ENCODE measurements at places on chromosomes 6 and 20. TPM values are rescaled to one million over a fixed set of nuclear protein-coding genes. Genes with fewer than 3 reads are reported as not detected.

HLA-DQA1 gene
- 0.92 TPM for total RNA-seq

DPPA5 gene
- total RNA-seq, result not detected

BTNL2 gene
- total RNA-seq, result not detected

BPIFB2 gene
- total RNA-seq, result not detected

SYCP2L gene
- 6.9 TPM for total RNA-seq

DEFB124 gene
- not detected for total RNA-seq

TAGAP gene
- 1.6 TPM for total RNA-seq

MAS1 gene
- under 0.01 TPM for total RNA-seq

SASH1 gene
- 49.1 TPM for total RNA-seq

CST7 gene
- total RNA-seq, result 0.69 TPM

ANKRD66 gene
- 3.5 TPM for total RNA-seq

MAFB gene
- total RNA-seq, result 4.2 TPM

PHACTR1 gene
- 54.7 TPM for total RNA-seq

HEY2 gene
- 2.8 TPM for total RNA-seq

PPP1R3G gene
- 3.7 TPM for total RNA-seq

HRH3 gene
- total RNA-seq, result 2.3 TPM

CLDN20 gene
- not detected for total RNA-seq

TREM1 gene
- not detected for total RNA-seq

SAMD5 gene
- total RNA-seq, result 26.3 TPM

TRIM15 gene
- not detected for total RNA-seq

TPBG gene
- 7.2 TPM for total RNA-seq

TGM3 gene
- 0.46 TPM for total RNA-seq

LGSN gene
- total RNA-seq, result under 0.01 TPM

HM13 gene
- total RNA-seq, result 45.2 TPM

RIPOR3 gene
- total RNA-seq, result 2.3 TPM

SYNDIG1 gene
- total RNA-seq, result 18.0 TPM

NKAIN2 gene
- total RNA-seq, result 33.0 TPM

PBOV1 gene
- total RNA-seq, result not detected

VWA7 gene
- total RNA-seq, result 0.69 TPM

KDM1B gene
- total RNA-seq, result 48.2 TPM

TREML2 gene
- not detected for total RNA-seq

WDR46 gene
- total RNA-seq, result 35.3 TPM

IDH3B gene
- 69.7 TPM for total RNA-seq

ATP9A gene
- total RNA-seq, result 390 TPM

NTSR1 gene
- 2.1 TPM for total RNA-seq

KCNQ2 gene
- 188 TPM for total RNA-seq
